ENCODE measurements at places on chromosomes 13 and 19.

GRCh38 chr19:2003874-2004273 is 11.6 kb downstream of the BTBD2 start:
- DNase-seq: no peak

DNA sequence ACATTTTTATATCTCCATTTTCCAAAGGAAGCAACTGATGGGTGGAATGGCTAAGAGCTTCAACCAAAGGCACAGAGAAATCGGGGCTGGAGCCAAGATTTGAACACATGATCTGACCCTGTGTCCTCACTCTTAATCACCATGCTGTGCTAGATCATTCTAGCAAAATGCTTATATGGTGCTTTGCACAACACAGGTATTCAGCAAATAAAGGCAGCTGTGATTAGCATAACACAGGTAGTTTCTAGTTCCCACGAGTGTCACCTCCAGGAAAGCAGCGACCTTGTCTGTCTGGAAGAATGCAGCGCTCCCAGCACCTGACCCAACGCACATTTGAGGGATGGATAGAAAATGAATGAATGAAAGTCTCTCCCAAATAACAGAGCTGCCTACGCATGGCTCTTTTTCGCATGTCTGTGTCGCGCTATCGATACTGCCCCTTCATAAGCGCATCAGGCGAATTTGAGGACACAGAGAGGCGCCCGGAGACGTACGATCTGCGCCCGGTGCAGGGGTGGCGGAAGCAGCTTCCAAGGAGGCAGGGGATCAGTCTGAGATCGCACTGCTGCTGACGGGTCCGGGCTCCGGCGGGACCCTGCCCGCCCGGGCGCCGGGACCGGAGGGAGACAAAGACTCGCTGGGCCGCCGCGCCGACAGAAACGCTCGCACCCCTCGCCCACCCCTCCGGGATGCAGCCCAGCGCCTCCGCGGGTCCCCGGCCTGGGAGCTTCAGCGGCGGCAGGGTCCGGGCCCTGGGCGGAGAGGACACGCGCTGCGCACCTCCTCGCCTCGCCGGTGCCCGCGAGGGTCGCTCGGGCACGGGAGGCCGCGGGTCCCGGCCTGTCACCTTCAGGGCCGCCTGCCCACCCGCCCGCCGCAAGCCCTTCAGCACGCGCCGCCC is 609 bp downstream of the EPS15L1 start:
- DNase-seq: no peak

DNA sequence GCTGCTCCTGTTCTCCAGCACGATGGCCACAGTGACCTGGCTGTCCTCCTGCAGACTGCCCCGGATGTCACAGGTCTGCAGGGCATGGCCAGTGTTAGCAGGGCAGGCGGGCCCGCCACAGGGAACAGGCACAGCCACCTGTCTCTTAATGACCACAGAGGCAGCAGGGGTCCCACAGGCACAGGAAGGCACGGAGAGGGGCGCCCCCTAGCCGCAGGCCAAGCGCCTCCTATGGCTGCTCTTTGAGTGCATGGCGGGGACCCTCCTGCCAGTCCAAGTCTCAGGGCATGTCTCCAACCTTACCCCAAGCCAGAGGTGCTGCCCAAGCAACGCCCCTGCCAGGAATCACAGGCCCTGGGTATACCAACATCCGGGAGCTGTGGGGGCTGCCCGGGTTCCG is 14.1 kb downstream of the IZUMO4 start:
- no peak for DNase-seq

- no peak for DNase-seq
These were observed 5.1 kb downstream of the MYPOP start for GRCh38 chr19:45897261-45897812.

DNA sequence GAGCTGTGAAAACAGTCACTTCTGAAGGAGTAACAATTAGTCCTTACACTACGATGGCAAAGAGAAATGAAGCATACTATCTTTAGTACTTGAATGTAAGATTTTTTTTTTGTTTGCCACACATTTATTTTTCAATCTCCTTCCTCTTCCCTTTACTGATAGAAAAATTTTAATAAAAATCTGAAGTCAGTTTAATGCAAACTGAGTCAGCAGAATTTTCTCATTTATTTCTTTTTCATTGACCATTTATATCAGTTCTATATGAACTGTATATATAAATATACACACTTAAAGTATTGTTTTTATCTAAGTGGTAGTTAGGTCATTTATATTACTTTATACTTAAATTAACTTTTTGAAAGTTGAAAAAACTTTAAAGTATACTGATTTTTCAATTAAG is 1009.1 kb upstream of the SPRY2 start:
- DNase-seq: no peak

DNA sequence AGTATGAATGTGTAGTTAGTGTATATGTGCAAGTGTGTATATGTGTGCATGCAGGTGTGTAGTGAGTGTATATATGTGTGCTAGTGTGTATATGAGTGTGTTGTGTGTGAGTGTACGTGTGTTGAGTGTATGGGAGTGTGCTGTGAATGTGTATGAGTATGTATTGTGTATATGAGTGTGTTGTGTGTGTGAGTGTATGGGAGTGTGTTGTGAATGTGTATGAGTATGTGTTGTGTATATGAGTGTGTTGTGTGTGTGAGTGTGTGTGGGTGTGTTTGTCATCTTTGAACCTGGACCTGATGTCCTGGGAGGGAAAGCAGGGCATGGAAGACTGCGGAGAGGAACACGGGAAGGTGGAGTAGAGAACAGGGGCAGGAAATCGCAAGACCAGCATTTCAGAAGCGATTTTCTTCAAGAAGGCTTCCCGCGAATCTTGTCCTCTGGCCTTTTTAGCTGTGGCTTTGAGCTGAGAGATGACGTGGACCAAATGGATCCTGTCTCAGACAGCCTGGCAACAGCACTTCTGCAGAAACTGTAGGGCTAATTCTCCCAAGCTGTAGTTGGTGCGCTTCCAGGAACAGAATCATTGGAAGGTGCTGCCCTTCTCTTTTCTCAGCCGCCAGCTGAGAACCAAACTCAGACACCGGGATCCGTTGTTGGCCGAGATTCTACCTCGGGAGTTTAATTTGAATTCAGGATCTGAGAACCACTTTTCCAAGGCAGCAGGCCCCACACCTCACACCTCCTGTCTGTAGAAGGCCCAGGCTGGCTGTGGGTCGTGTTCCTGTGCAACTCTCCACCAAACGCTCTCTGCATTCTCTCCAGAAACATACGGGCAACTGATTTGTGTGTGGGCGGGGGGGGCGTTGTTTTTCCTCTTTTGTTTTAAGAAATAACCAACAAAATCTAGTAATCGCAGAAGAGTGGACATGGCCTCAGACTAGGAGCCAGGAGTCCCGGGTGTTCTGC is 94.7 kb upstream of the RAP2A start:
- peak; percentile 95 for DNase-seq

DNA sequence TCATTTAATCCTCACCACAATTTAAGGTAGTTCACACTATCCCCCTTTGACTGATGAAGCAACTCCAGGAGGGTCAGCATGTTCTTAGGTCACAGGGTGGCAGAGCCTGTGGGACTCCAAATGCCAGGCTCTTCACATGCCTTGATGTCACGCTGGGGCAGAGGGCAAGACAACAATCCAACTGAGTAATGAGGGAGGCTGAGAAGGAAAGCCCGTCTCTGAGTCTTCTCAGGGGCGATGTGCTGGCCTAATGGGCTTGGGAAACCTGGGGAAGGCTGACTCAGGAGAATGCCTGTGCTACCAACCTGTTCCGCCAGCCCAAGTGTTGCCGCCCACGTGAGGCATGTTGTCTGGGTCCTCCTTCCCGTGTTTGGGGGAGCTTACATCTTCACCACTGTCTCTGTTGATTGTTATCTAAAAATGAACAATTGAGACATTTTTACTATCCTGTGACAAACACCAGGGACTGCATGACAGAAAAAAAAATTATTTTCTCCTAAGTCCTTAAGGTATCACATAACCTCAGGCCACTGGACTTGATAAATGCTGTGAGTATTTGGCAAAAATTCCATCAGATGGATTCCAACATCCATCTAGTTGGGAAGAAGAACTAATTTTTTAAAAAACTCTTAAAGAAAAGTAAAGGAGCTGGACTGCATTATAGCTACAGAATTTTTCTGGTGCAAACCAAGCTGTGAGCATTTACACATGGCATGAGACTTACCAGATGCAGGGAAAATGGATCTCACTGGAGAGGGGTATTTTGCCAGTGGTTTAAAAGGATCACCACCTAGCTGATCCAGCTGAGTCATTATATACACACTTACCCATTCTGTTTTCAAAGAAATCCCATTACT is 157.5 kb downstream of the RGCC start:
- no peak for DNase-seq

DNA sequence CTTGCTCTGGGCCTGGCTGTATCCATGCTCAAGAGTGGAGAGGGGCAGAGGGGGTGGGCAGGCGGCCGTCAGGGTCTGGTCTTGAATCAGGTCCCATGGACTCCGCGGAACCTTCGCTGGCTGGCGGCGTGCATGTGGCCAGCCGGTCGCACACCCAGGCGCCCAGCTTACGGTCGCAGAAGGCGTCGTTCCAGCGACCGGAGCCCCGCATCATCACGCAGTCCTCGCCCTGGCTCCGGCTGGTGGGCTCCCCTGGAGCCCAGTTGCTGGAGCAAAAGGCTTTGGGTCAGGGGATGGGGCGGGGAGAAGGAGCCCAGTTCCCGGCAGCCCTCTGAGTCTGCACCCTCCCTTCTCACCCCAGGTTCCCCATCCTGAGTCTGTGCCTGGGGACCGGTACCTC is 8.5 kb downstream of the TRAPPC5 start:
- no peak for DNase-seq

DNA sequence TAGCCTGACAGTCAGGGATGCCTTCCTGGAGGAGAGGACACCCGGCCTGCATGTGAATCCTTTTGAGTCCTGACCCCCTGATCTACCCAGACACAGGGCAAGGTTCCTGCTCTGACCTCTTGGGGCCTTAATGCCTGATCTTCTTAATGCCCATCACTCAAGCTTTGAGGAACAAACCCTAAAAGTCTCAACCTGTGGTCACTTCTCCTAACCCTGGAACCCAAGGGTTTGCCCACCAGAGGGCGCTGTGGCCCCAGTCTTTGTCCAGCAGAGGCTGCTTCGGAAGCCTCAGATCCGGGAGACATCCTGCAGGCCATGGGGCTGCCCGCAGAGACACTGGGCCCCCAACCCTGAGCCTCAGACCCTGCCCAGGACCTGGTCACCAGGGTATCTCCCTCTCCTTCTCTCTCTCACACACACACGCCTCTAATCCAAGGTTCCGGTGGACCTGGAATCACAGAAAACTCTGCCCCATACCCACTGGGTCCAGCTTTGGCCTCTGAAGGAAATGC is 9.8 kb upstream of the DPF1 start:
- DNase-seq: peak; percentile 27

GRCh38 chr13:98595134-98595533 is 18.2 kb upstream of the STK24 start:
- DNase-seq: no peak

DNA sequence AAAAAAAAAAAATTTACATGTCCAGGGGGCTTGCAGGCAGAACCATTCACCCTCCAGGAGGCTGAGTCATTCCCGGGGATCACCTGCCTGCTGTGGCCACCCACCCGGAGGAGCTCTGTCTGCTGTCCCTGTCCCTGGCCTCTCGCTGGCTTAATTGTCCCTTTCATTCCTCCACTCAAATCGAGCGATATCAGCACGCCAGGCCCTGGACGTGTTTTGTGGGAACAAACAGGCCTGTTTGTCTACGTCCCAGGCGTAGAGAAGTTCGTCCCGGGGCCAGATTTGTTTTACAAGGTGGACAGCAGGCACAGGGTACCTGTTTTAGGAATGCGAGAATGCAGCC is 21.2 kb downstream of the SULT2B1 start:
- no peak for DNase-seq

DNA sequence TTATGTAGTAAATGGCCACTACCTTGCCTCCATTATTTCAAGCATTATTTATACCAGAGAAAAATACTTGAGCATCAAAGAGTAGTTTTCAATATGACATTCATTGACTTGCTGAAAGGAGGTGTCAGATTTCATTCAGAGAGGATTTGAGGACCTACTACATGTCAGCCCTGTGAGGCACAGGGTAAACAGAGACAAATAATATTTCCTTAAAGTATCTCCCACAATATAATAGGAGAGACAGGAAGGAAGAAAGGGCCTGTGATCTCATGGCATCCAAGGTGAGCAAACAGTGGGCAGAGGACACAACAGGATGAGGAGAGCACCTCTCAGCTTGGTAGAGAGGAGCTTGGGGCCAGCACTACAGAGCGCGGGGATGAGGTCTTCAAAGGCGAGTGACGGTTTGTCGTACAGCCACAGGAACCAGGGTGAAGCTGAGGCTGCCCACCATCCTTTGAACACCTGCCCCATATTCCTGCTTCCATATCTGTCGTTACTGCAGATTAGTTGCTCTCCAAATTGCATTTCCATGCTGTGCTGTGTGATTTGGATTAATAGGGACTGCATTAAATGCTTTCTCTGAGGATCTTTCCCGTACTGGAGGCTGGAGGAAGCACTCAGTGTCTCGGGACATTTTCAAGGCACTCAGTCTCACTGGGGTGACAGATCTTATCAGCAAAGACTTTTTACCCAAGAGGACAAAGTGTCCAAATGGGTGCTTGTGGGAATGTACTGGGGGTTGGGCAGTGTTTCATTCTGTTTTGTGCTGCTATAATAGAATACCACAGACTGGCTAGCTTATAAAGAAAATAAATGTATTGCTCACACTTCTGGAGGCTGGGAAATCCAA is 59.2 kb downstream of the GJA3 start:
- no peak for DNase-seq

DNA sequence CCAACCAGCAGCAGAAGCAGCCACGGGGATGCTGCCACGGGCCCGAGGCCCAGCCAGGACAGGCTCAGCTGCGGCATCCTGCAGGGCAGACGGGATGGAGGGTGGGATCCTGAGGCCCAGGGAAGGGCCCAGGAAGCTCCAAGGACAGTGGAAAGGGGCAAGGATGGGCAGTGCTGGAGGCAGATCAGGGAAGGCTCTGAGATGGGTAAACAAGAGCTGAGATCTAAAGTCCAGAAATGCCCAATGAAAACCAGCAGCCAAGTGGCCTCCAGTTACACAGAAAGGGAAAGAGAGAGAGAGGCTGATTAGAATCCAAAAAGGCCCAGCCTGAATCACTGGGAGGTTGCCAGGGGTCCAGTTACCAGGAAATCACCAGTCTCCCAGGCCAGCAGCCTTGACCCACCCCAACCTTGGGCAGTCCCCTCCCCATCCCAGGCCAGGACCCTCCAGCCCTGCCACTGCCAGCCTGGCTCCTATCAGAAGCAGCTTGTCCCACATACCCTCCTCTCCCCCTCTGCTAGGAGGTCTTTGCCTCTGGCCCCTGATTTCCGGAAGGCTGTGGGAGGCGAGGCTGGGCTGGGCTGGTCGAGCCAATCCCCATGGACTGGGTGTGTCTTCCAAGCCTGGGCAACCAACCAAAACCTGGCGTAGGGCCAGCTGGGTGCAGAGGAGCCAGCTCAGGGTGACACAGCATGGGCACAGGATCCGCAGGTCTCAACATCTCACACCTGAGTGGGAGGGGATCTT is at the start of gene CYP4F11:
Gene CYP4F11, minus strand, starts transcription at position 198 of the 747 bp plus-strand sequence. Its CDS starts 121 bp downstream, at position 77.
- no peak for DNase-seq

- DNase-seq: no peak
These were observed 29.4 kb upstream of the TFDP1 start for GRCh38 chr13:113555141-113555540.
